ENCODE measurements at places on chromosomes 6 and 20.

- DNase-seq: no peak
These were observed 679 bp upstream of the PPDPF start for GRCh38 chr20:63519668-63520503.

DNA sequence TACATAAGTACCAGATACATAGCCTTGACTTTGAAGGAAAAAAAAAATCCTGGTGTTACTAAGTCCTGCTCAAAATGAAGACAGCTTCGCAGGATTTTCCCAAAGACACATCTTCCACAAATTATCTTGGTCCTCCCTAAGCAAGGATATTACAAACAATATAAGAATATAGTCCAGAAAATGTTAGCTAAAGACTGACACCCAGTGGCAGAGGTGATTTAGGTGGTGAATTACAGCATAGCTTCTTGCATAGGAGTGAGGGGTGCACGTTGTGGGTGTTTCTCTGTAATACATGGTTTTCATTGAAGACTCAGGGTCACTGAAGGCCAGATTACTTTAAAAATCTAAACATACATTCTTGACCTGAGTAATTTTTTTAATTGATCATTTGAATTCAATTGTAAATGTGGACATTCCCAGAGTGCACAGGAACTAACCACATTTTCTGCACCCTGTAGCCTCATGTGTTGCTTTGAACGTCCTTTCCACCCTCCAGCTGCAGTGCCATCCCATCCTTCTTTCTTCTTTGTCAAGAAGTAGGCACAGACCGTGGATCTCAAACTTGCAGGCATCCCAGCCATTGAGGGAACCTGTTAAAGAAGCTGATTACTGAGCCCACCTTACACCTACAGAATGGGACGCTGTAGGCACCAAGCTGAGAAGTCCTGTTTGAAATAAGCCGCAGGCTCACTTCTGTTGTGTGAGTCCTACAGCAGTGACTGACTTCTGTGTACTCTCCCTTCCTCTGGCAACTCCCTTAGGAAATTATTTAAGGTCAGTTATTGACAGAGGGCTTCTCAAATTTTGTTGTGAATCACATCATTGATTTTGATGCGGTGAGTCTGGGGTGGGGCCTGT lies 102.6 kb downstream of the PERP start:
- DNase-seq: no peak

DNA sequence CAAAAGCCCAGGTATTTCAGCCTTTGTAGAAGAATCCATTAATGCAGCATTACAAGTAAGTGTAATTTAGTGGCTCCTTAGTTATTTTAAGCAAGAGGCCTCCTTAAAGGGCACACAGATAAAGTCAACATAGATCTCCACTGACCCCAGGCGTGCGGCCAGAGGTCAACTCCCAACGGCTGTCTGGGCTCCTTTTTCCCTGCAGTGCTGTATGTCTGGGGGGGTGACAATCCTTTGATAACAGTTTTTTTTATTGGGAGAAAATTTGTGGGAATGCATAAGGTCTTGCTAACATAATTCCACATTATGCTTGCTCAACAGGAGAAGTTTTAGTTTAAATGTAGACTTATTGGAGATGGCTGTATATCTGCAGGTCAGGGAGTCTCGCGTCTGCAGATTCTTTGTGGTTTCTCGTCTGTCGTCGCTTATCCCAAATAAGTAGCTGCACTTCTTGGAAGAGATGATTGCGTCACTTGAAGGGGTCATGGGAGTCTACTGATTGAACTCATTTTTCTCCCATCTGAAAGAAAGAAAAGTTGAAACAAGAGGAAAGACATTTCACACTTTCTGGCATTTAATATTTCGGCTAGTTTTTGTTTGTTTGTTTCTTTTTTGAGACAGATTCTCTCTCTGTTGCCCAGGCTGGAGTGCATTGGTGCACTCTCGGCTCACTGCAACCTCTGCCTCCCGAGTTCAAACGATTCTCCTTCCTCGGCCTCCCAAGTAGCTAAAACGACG lies 151.7 kb upstream of the AKAP12 start:
- DNase-seq: no peak

DNA sequence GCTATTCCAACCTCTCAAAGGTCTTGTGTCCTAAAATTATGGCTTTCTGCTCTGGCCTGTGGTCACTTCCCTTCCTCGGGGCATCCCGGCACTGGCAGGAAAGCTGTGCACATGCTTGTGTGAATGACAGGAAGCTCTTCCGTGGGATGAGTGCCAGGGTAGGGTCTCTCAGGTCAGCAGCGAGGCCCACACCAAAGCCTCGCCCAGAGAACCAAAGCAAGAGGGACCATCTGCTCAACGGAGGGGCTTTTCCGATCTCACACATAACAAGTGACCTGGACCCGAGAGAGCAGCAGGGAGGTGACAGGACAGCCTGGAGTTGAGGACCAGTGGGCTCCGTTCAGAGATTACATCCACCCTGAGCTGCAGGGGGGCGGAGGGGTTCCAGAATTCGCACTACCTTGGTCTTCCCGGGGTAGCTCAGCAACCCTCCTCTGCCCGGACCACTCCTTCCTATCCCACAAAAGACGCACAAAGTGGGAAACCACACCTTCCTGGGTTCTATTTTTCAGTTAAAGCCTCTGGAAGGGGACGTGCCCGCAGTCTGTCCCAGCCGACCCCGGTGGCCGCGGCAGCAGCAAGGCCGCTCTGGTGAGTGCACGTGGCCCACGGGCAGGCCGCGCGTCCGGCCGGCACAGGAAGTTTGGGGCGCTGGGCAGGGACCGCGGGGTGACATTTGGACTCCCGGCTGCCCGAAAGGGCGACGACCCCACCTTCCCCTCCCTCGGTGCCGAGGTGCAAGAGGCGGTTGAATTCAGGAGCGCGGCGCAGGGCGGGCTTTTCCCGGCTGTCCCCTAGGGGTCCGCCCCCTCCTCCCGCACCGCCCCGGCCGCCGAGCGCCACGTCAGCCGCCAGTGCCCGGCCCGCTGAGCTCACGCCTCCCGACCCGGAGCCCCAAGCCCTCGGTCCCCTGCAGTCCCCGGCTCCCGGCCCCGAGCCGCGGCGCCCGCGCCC lies 988 bp downstream of the TXNDC5 start:
- DNase-seq: no peak

DNA sequence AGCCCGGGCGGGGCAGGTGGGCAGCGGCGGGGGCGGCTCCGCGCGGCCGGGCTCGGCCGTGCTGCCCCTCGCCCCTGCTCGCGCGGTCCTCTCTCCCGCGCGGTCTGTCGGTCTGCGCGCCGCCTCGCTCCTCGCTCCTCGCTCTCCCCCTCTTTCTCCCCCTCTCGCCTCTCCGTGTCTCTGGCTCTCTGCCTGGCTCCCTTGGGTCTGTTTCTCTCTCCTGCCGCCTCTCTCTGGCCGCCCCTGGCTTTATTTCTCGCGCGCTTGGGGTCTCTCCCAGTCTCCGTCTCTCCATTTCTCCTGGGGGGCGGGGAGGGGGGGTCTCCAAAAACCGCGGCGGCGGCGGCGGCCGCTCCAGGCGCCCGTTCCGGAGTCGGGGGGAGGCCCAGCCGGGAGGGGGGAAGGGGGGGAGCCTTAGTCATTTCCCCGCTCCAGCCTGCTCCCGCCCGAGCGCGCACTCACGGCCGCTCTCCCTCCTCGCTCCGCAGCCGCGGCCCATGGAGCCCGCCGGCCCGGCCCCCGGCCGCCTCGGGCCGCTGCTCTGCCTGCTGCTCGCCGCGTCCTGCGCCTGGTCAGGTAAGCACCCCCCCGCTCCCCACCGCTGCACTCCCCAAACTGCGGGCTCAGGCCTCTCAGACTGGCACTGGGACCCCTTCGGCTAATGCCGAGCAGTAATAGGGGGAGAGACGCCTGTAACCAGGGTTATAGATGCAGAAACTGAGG lies at the start of gene SIRPA:
Gene SIRPA, plus strand, starts transcription at position 457 of the 723 bp plus-strand sequence. Its CDS starts 41 bp downstream, at position 498.
- DNase-seq: peak; percentile 50

GRCh38 chr6:48031711-48032110 lies 79.3 kb downstream of the PTCHD4 start:
- no peak for DNase-seq

- no peak for DNase-seq
These were observed 13.6 kb upstream of the RIPOR3 start for GRCh38 chr20:50704971-50705370.

- DNase-seq: no peak
These were observed 92.1 kb downstream of the CEBPB start for GRCh38 chr20:50282592-50283241.
